CD8-positive, alpha-beta memory T cell (primary cell): ENCODE measurements at places on chromosomes 1 and 21. TPM values are rescaled to one million over a fixed set of nuclear protein-coding genes. Genes with fewer than 3 reads are reported as not detected.

- DNase-seq = no peak
Measured at GRCh38 chr21:42404539-42404938, 837 bp downstream of the UBASH3A start.

- no peak for DNase-seq
Measured at GRCh38 chr1:223091896-223092295, 51.2 kb downstream of the TLR5 start.

CD34 gene
- not detected for total RNA-seq

- no peak for DNase-seq
Measured at GRCh38 chr1:110216844-110217444, 6.8 kb downstream of the KCNC4 start.

GRCh38 chr1:84008631-84009030 lies 9.7 kb upstream of the TTLL7 start:
- no peak for DNase-seq

- no peak for DNase-seq
Measured at GRCh38 chr1:177082855-177083693, 81.4 kb downstream of the ASTN1 start.

DNA sequence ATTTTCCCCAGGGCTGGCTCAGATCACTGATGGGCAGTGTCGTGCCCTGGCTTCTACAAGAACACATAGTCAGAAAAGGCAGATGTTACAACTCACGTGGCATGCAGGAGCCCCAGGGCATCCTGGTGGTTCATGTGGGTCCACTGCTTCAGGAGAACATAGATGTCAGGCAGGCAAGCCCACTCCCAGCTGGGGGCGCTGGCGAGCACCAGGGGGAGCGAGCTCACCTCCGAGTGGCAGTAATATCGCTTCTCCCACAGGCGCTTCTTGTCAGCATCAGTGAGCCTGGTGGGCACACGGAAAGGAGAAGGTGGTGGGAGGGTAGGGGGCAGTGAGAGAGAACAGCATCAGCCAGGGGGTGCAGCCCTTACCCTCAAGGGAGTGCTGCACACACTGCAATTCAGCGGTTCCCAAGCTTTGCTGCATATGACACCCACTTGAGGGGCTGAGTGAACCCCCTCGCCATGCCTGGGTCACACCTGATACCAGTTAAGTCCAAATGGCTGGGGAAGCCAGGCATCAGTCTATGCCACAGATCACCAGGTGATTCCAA lies 34.3 kb upstream of the PPP1R15B start:
- DNase-seq = peak; percentile 44

GRCh38 chr1:206694171-206695124 lies 9.7 kb downstream of the MAPKAPK2 start:
- no peak for DNase-seq

CRNN gene
- not detected for total RNA-seq

GRCh38 chr1:226310245-226310540 lies 1.2 kb upstream of the LIN9 start:
- no peak for DNase-seq

DNA sequence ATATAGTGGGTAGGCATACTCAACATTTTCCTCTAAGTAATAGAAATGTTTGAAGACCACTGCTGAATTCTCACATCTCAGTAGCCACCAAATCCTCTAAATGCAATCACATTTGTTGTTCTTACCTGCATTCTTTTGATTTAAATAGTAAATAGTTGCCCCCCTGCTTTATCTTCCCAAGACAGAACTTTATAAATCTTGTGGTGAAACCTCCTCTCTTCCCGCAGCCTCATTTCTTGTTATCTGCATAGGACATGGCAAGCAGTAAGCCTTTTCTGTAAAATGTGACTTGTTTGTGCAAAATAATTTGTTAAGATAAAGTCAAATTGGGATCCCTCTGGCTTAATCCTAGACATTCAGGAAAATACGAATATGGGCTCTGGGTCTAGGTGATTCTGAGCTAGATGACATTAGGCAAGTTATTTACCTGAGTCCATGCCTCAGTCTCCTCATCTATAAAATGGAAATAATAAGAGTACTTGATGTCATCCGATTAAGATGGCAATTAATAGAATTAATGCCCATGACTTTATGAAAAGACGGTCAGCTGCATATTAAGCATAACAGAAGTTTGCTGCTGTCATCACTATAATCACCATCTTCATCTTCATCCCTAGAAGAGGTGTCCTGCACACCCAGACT lies 77.7 kb downstream of the LRRC8C start:
- no peak for DNase-seq

LRRC53 gene
- not detected for total RNA-seq

DNA sequence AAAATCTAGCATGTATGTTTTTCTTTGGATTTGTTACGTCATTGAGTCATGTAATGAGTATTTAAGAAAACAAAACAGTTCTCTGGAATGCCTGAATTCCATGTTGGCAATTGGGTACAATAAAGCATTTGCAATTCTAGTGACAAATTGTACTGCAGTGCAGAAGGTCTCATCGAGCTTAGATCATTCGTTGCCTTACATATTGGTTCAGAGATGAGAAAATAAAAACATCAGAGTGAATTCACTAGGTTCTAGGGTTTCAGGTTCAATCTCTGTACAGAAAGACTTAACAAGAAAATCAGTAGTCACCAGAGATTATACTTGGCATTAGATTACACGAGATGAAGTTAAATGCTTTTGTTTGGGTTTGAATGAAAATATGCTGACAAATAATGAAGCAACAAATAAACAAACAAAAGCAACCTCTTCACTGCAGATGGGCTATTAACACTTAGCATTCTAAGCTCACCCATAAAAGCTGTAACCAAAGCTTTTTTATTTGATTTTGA lies 124.7 kb downstream of the RYR2 start:
- no peak for DNase-seq
